WTC11 (cell line): ENCODE measurements at places on chromosomes 5 and 9.

DNA sequence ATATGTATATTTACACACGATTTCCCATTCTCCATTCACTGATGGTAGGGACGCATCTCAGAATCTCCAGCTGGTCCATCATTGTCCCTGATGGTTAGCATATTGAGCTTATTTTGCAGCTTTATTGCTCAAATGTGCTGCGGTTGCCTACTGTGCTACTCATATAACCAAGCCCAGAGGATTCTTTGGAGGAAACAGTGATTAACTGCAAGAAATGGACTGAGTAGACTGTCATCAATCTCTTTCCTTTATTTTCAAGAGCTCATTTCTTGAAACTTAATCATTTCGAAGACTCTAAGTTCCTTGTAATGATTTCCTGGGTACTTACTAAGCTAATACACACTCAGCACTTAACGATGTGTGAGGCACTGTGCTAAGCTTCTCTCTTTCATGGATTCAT is 119.0 kb downstream of the MAT2B start:
- no peak for DNase-seq

GRCh38 chr9:128702445-128702948 is at the start of gene PKN3:
TSS of gene PKN3 (plus strand) at chr9:128702503. CDS start at chr9:128702916, 413 bp downstream.
- peak; percentile 97 for DNase-seq

- DNase-seq: no peak
Observed at GRCh38 chr5:131212471-131213021, 41.8 kb downstream of the LYRM7 start.

DNA sequence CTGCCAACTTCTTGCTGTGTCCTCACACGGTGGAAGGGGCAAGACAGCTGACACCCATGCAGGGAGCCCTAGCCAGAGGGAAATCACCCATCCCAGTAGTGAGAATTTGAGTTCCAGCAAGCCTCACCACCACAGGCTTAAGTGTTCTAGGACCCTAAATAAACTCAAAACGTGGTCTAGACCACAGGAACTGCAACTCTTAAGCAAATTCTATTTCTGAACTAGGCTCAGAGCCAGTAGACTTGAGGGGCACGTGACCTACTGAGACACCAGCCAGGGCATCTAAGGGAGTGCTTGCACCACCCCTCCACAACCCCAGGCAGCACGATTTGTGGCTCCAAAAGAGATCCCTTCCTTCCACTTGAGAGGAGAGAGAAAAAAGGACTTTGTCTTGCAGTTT is 96.0 kb upstream of the PHF24 start:
- DNase-seq: no peak

- DNase-seq: no peak
Observed at GRCh38 chr9:123912167-123912897, 17.6 kb downstream of the DENND1A start.

DNA sequence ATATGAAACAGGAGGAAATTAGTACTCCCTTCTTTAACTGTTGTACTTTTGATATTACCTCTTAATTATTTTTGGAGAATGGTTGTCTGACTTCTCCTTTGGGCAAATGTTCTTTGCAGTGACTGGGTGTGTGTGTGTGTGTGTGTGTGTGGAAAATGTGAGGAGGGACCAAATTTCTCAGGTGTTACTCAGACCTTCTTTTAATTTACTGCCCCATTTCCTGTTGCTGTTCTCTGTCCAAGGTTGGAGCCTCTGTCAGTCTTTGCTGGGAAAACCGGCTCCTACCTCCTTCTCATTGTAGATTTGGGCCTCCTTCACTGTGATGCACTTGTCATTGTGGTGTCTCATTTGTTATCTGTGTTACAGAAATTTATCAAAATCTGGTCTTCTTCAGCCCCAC is 68.4 kb downstream of the PBX3 start:
- no peak for DNase-seq

DNA sequence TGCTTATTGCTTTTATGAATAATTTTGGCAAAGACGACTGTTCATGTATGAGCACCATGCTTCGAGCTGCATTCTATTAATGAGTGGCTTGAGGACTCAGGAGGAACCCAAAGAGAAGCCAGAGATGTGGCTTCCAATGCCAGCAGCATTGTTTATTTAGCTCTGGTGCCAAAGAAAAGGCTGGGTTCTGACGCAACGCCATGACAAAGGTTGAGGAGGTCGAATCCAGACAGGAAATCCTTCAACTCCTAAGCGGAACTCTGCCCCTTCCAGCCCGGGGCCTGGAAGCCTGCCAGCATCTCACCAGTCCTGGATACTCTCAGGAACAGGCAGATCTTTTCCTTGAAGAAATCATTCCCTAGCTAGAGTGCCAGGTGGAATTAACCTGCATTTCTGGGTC is 104.4 kb downstream of the ARHGAP26 start:
- no peak for DNase-seq

- DNase-seq: no peak
Observed at GRCh38 chr9:19598722-19599121, 189.9 kb downstream of the ACER2 start.

- DNase-seq: no peak
Observed at GRCh38 chr5:17219992-17220391, 2.6 kb downstream of the BASP1 start.

- DNase-seq: peak; percentile 69
Observed at GRCh38 chr9:117034866-117035265, 347.8 kb downstream of the TRIM32 start.

GRCh38 chr5:96876292-96876850 is at the start of gene ERAP2:
TSS of gene ERAP2 (plus strand) at chr5:96876500. CDS start at chr5:96879686, 3,186 bp downstream.
- no peak for DNase-seq

DNA sequence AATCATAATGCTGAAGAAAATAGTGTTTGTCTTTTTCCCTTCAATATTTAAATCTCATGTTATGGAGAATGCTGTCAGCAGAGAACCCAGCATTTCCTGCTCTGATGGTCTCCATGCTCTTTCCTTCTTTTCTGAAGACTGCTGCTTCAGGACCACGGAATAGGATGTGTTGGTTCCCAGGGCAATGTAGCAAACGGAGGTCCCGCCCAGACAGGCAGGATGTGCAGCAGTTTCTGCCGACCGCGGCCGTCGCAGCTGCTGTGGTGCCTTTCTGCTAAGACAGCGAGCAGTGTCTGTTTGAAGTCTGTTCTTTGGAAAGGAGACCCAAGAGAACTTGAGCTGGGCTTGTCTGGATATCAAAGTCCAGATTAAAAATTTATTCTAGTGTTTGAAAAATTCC is 654.3 kb downstream of the CCDC171 start:
- DNase-seq: no peak

- no peak for DNase-seq
Observed at GRCh38 chr5:68369457-68370125, 154.0 kb downstream of the PIK3R1 start.

- DNase-seq: no peak
Observed at GRCh38 chr5:143557061-143557818, 153.8 kb upstream of the NR3C1 start.

- DNase-seq: peak; percentile 50
Observed at GRCh38 chr9:99264070-99264680, 42.1 kb downstream of the SEC61B start.

DNA sequence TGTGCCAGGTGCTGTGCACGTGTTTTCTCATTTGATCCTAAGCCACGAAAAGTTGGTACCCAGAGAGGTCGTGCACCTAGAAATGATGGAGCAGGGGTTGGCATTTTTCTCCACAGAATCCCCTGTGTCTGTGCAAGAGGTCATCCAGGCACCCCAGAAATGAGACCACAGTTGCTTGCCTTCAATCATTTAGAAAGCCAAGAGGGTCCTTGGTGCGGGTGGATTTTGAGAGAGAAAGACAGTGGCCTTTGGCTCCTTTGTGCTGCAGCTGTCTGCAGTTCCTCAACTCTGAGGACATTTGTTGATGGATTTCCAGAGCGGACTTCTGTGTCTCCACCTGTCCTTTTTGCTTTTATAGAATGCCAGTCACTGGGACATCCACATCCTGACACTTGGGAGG is 33.8 kb upstream of the SPRY4 start:
- no peak for DNase-seq

- no peak for DNase-seq
Observed at GRCh38 chr9:134179595-134179917, 15.2 kb upstream of the RNU6ATAC start.

GRCh38 chr9:93630806-93631411 is 54.5 kb downstream of the PHF2 start:
- no peak for DNase-seq

DNA sequence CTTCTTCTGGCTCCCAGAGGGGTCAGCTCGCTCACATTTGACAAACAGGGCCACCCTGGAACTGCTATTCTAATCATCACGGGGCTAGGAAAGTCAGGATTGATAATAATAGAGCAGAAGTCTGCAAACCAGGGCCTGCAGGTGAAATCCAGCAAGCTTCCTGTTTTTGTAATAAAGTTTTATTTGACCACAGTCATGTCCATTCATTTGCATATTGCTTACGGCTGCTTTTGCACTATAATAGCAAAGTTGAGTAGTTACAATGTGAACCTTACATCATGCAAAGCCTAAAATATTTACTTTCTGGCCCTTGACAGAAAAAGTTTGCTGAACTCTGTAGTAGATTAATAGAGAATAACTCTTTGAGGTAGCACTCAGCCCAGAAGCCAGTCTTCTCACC is 63.2 kb upstream of the CTXN3 start:
- no peak for DNase-seq

DNA sequence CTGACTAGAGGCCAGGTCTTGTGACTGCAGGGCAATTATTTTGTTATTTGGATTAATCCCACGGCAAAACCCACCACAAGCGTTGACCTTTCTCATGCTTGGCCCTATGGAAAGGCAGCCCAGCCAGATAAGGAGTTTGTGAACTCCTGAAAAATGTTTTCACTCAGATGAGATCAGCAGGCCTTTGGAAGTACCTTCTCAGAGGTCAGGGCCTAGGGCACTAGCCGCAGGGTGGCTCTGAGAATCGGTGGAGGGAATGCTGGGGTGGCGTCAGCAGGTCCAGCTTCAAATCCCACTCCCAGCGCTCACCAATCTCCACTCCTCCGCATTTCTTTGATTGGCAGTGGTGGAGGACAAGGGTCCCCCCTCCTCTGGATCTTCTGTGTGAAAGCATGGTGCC is 194.4 kb downstream of the GADD45G start:
- DNase-seq: no peak

- no peak for DNase-seq
Observed at GRCh38 chr5:164497311-164498064, 992.1 kb downstream of the MAT2B start.

DNA sequence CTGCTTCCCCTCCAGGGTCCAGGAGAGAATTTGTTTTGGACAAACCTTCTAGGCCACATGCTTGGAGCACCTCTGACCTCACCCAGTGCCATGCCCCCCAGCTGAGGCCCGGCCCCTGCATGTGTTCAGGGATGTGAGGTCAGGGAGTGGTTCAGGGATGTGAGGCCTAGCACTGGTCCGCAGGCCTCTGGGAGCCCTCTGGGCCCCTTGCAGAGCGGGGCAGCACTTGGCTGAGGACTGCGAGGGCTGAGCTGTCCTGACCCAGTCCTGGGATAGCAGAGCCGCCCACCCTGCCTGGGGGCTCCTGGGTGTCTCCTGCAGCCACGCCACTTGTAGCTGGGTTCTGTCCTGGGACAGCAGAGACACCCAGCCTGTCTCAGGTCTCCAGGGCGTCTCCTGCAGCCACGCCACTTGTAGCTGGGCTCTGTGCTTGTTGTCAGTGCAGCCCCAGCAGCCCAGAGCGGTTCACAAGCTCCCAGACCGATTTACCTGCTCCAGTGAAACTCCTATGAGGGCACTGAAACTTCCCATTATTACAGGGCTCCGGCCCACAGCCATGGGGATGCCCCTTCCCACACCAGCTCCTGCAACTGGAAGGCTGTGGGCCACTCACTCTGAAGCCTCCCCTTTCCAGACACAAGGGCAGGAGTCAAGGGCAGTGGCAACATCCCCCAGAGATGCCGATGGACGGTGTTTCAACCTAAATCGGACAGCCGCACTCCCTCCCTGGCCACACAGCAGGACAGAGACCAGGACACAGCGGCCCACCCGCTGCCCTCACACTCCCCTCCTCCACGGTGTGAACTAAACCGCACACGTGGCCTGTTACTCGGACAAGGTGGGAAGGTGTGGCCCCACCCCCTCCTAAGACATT is 5.4 kb upstream of the CEP72 start:
- no peak for DNase-seq

- DNase-seq: no peak
Observed at GRCh38 chr9:82987370-82988189, 75.4 kb downstream of the RASEF start.

DNA sequence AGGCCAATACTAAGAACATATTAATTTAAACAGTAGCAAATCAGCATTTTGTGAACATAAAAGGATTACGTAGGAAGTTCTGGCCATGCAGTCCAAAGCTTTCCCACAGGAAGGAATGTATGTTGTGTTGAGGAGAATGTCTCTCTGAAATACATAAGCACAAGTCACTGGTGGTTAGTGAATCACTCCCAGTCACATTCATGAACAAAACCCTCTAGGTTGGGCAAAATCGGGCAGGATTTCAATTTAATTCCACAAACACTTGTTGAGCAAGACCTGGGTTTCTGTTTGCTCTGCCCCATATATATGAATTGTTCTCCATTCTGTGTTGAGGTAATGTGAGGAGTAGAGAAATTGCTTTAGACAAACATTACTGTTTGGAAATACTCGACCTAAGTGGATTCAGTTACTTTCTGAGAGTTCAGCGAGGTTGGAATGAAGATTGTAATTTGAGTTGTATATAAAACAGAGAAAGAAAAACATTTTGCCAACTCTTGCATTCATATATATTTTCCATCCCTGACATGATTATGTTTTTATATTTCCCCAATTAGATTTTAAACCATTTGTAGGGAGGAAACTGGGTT is 127.6 kb upstream of the RPS23 start:
- no peak for DNase-seq

DNA sequence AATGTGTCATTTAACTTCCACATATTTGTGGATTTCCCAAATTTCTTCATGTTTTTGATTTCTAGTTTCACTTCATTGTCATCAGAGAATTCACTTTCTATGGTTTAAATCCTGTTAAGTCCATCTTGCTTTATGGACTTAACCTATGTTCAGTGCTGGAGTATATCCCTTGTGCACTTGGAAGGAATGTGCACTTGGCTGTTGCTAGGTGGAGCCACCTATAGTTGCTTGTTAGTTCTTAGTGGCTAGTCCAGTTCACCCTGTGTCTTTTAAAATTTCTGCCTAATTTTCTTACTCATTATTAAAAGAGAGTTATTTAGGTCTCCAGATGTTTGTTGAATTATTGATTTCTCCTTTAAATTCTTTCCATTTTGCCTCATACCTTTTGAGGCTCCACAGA is 1472.5 kb upstream of the CDH6 start:
- no peak for DNase-seq
